ENCODE measurements at places on chromosomes 4 and X.

- peak; percentile 1 for DNase-seq
These were observed 62.1 kb upstream of the LANCL3 start for GRCh38 chrX:37509349-37509748.

- DNase-seq: no peak
These were observed 31.5 kb upstream of the NAA11 start for GRCh38 chr4:79357365-79357764.

DNA sequence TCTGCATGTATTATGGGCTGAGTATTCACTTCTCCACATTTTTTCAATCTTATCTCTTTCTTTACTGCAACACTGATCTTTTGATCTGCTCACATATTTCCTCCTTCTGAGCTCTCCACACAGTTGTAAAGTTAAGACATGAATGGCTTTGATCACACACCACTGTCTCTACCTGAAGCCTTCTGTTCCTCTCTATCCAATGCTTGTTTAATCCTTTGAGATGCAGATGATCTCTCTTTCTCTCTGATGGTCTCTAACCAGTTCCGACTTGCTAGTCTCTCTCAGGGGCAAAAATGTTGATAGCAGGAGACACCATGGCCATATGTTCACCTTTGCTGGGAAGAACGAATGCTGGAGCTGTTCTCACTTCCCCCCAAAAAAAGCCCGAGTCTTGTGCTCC, 162.4 kb downstream of the UNC5C start:
- no peak for DNase-seq

DNA sequence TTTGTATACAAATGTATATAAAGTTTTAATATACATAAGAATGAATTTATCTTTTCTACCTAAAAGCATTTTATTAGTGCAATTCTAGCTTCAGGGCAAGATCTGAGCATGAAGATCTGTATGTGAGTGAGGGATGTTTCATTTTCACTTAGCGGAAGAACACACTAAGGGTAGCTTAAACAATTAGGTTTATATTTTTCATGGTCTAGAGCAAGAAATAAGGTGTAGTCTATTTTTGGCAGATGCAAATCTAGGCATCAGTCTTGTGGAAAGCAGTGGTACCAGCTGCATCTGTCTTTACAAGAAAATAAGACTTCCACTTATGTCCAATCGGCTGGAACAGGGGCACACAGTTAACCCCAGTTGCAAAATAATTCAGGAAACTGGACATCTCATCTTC, 433.3 kb downstream of the ADAM29 start:
- DNase-seq: no peak

DNA sequence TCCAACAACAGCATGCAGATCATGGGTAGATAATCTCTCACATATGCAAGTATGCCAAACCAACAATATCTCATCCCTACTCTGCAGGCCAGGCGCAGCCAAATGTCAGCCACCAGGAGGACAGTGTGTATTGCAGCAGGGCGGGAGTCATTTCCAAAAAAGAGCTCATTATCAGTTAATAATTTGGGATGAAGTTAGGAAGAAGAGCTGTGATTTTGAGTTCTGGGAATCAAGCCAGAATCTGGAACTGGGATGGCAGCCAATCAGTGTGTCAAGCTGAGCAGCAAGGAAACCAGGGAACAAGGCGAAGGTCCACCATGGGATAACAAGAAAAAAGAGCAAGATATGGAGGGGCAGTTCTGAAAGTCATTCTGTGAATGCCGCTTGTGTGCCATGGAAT, 88.2 kb upstream of the CAMK2D start:
- no peak for DNase-seq

DNA sequence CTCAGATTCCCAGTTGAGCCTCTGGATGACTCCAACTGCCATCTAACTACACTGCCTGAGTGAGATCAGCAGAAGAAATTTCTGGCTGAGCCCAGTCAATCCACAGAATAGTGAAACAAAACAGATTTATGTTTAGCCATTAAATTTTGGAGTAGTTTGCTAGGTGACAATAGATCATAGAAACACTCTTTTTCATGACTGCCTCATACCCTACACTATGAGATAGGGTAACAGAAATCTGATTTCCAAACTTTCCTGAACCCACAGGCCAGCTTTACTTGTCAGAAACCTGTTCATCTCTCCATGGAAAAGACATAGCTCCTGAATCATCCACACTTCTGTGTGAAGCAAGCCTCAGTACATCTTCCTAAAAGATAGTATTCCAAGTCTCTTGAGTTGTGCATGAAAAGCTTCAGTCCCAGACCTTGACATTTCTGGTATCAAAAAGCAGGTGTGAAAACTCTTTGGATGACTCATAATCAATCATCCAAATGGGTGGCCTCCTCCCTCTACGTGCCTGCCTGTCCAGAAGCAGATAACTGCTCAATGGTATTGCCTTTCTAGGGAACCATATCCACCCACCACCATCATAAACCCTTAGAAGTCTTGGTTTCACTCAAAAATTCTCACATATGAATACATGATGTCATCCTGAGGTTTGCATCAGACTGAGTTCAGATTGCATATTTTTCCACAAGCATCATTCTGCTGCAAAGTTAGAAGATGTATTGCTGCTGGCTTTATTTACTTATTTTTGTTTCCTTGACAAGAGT, 47.5 kb upstream of the RAP2C start:
- no peak for DNase-seq

DNA sequence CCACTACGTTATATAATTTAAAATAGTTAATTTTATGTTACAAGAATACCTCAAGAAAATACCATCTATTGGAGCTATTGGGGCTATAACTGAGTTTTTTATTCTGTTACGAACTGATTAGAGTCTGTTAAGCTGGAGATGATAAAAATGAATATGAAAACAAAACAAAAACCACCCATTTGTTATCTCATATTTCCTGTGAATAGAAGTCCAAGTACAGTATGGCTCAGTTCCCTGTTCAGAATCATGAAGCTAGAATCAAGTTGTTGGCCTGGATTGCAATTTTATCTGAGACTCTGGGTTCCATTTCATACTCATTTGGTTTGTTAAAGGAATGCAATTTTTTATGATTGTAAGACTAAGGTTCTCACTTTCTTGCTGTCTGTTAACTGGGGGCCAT, 319.1 kb upstream of the PCDH18 start:
- DNase-seq: no peak

DNA sequence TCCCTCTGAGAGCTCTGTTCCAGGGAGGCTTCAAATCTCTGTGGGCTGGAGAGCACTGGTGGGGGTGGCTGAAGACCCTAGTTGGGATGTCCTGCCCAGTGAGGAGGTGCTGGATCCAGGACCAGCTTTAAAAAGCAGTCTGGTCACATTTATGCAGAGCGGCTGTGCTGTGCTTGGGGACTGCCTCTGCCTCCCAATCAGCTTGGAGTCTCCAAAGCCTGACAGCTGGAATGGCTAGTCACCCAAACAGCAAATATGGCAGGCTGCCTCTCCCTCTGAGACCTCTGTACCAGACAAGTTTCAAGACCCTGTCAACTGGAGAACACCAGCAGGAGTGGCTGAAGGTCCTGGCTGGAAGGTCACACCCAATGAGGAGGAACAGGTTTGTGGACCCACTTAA, 848.1 kb upstream of the DIAPH2 start:
- DNase-seq: no peak

GRCh38 chr4:145090380-145090779, 7.6 kb downstream of the ANAPC10 start:
- DNase-seq: no peak

- DNase-seq: no peak
These were observed 112.2 kb upstream of the PSAPL1 start for GRCh38 chr4:7546809-7547367.

- no peak for DNase-seq
These were observed 409.0 kb downstream of the TECRL start for GRCh38 chr4:64000241-64000640.

DNA sequence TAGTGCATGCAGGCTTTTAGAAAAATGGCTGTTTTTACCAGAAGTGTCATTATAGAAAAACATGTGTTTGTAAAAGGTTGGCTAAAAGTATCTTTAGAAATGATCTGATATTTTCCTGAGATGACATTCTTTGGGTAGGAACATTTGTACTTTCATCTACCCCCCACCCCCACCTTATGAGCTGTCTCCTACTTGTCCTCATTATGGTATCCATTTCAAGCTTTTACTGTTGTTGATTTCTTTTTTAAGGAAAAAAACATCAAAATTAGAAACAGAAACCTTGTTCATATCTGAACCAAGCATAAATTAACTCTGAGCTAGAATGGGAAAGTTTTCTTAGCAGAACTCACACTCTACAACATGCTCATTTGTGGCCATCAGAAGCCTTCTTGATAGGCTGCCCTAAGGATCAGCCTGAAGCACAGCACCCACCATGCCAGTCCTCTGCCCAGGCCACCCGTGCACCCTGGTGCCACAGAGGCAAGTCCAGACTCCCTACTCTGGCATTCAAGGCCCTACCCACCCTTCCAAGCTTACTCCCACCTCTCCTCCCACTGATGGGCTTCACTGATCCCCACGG, 49.4 kb downstream of the NSG1 start:
- no peak for DNase-seq

- no peak for DNase-seq
These were observed 19.1 kb downstream of the FGF2 start for GRCh38 chr4:122845760-122846159.

GRCh38 chr4:81682492-81682891, 210.8 kb upstream of the RASGEF1B start:
- no peak for DNase-seq

- no peak for DNase-seq
These were observed 51.9 kb upstream of the DCTD start for GRCh38 chr4:182968917-182969650.

- no peak for DNase-seq
These were observed 19.7 kb upstream of the GPR78 start for GRCh38 chr4:8560265-8561047.

GRCh38 chr4:67084783-67085182, 460.5 kb downstream of the CENPC start:
- no peak for DNase-seq

DNA sequence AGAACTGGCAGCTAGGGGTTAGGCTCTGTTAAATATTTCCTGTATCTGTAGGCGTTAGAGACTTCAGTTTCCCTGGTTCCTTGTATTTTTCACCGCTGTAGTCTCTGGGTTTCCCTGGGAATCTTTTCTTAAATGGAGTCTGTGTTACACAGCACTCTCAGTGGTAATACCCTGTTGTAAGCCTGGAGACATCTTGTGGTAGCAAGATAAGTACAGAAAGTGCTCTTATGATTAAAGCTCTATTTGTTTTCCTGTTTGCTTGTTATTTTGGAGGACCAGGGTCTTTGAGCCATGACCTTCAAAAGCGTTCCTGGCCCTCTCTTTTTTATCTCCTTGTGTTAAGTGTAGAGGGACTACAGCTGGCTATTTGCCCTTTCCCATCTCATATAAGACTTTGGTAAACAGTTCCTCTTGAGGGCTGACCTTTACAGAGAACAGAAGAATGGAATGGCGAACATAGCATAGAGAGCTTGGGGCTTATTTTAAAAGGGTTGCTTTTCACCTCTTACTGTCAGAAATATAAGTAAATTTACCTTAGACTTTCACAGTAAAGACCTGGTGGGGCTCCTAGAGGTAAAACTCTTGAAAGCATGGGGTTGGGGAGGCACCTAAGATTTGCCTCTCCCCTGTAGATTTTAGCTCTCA, 782.5 kb downstream of the FAT4 start:
- DNase-seq: no peak

- no peak for DNase-seq
These were observed 120.4 kb downstream of the MXRA5 start for GRCh38 chrX:3226087-3226486.

GRCh38 chr4:15194520-15194919, 192.2 kb downstream of the CPEB2 start:
- DNase-seq: no peak

GRCh38 chr4:60134099-60134498, 1066.0 kb upstream of the ADGRL3 start:
- no peak for DNase-seq

- DNase-seq: no peak
These were observed 22.1 kb upstream of the HSD17B10 start for GRCh38 chrX:53456254-53456653.

DNA sequence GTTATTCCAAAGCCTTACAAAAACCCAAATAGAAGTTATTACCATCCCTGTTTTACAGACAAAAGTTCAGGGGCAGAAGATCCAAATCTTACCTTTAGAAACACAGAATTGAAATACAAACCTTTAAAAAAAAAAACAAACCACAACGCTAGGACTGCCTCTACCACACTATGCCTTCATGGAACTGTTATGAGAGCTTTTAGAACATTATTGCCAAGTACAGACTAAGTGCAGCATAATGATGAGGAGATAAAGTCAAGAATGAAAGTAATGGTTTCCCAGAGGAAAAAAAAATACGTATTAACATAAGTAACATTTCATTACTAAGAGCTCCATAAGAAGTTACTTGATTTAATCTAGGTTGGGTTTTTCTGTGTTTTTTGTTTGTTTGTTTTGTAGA, 34.3 kb downstream of the TSPAN5 start:
- no peak for DNase-seq

- no peak for DNase-seq
These were observed 811.9 kb upstream of the PCDH7 start for GRCh38 chr4:29908276-29908675.

DNA sequence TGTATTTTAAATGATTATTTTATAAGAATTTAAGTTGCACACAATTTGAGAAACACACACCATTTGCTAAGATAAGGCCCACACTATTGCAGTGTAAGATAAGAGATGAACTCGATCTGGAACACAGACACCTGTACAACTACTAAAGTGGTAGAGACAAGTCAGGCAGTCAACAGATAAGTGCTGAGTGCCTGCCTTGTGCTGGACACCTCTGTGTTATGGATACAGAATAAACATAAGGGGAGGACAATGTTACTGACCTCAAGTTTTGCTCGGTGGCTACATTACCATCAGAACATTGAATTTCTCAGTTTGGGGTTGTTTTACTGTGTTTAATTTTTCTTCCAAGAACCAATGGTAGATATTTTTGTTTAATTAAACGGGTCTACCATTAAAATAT, 74.1 kb downstream of the RASGEF1B start:
- DNase-seq: no peak

DNA sequence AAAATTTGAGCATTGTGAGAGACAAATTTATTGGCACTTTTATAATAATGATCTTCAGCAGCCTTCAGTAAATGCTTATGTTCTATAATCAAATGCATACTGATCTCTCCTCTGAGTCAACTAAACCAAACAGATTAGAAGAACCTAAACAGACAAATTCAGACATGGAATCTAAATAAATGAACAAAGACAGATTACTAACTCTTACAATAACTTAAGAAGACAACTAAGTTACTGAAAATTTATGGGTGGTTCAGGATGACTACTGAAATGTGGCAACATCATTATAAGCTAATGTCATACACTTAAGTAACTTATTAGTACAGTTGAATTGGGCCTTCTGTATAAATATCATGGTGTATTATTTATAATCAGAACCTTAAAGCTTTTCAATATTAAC, 127.3 kb downstream of the NEK1 start:
- DNase-seq: no peak

GRCh38 chrX:53001958-53002357, 43.6 kb upstream of the FAM156A start:
- DNase-seq: no peak

- no peak for DNase-seq
These were observed 116.7 kb downstream of the SPCS3 start for GRCh38 chr4:176436293-176436973.

Data from astrocyte of the cerebellum (primary cell).